CD4-positive, alpha-beta T cell treated with Interleukin-17A for 1 hour (primary cell): ENCODE measurements at places on chromosomes 12 and 14.

GRCh38 chr12:105400227-105400626, 69.7 kb downstream of the C12orf75 start:
- no peak for DNase-seq

DNA sequence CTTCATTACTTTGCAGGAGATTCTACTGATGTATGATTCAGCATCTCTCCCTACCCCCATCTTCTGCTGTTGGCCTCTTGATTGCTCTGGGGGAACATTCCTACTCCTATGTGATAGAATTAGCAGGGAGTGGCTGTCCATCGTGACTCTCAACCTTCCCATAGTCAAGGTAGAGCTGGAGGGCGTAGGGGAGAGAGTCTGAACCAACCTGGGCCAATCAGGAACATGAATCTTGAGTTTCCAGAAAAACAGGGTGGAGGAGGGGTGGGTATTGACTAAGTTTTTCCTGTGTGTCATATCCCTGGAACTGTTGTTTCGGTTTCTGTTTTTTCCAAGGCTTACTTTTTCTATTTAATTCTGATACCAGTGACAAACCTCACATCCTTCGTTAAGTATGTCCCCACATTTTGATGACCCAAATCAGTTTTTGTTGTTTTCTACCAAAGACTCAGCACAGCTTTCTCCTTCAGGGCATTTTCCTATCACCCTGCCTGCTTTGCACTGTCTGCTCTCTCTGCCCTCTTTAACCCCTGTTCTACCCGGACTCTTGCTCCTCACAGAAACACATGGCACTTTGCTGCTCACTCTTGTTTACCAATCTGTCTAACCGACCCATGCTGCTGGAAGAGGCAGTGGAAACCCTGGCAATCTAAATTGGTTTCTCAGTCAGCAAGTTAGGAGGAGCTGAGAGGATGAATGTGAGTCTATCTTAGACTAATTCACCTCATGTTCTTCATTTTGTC, 1428.3 kb downstream of the AACS start:
- no peak for DNase-seq

DNA sequence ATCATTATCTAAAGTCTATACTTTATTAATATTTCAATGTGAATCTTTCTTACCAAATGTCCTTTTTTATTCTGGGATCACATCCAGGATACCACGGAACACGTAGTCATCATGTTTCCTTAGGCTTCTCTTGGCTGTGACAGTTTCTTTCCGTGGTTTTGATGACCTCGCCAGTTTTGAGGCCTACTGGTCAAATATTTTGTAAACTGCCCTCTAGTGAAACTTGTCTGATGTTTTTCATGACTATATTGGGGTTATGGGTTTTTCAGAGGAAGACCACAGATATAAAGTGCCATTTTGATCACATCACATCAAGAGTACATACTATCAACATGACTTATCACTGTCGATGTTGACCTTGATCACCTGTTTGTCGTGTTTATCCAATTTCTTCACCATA, 14.1 kb upstream of the SERPINA6 start:
- no peak for DNase-seq

DNA sequence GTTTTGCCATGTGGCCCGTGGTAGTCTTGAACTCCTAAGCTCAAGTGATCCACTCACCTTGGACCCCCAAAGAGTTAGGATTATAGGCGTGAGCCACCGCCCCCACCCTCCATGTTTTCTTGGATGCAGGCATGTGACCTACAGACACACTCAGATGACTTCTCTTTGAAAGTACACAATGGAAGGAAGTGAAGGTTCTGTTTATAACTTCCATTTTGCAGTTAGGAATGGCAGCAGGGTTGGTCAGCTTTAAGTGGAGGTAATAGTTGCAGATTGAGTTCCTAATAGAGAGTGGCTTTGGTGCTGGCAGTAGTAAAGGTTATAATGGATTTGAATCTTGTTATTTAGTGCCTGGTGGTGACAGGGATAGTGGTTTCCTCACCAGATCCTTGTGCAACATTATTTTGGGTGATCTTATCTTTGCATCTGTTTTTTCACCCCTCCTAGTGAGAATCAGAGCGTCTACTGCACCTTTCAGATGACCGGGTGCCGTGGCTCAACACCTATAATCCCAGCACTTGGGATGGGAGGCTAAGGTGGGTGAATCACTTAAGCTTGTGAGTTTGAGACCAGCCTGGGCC, 15.3 kb downstream of the LARP4 start:
- DNase-seq = no peak

DNA sequence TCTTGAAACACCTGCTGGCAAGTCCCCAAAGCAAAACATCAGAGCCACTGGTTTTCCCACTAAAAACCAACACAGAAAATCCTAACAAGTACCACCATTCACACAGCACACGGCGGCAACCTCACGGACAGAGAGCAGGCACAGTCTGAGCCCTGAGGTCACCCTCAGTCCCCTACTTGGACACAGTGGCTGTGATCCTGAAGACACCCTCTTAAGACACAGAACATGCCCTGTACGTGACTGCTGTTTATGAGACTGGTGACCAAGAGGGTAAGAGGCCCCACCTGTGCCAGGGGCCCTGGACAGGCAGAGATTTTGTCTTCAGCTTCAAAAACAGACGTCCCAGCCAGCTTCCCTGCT, 29.6 kb downstream of the HIP1R start:
- no peak for DNase-seq

DNA sequence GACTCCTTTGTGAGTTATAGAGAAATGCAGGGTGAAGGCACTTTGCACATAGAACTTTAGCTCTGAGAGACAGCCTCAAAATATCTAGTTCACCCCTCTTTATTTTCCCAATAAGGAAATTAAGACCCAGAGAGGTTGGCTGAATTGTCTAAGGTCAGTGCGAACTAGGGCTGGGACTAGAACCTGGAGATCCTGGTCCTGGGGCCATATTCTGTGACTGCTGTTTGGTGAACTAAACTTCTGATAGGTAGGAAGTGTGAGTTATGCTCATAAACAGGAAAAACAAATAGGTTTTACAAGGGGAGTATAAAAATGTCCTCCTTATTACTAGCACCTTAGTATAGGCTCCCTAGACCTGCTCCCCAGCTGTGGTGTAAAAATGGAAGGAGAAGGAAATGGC, 53.9 kb downstream of the DAD1 start:
- no peak for DNase-seq

- DNase-seq = peak; percentile 50
Observed at GRCh38 chr14:76919431-76920330, 93.5 kb downstream of the LRRC74A start.

GRCh38 chr12:25549120-25549519, 4.0 kb downstream of the LMNTD1 start:
- DNase-seq = no peak

GRCh38 chr14:70073924-70074566, 114.7 kb downstream of the SLC8A3 start:
- DNase-seq = peak; percentile 37

DNA sequence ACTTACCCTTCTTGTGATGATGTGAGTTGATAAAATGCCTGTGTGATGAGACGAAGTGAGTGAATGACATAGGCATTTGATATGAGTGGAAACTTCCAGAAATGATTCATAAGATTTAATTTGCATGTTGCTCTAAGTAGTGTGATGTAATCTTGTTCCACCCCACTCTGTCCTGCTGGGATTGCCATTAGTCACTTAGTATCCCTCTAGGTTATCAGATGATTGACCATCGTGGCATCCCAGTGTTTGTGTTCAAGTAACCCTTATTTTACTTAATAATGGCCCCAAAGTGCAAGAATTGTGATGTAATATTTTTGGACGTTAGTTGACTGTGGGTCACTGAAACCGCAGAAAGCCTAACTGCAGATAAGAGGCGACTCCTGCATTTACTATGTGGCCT, 214.4 kb upstream of the DIO2 start:
- no peak for DNase-seq

- DNase-seq = no peak
Observed at GRCh38 chr14:52723514-52724359, 6.2 kb upstream of the STYX start.

GRCh38 chr14:52485350-52485960, 66.8 kb downstream of the TXNDC16 start:
- no peak for DNase-seq

GRCh38 chr14:102690509-102691286, 86.6 kb upstream of the TRAF3 start:
- DNase-seq = no peak

GRCh38 chr12:111251787-111252186, 117.1 kb downstream of the PHETA1 start:
- DNase-seq = no peak

DNA sequence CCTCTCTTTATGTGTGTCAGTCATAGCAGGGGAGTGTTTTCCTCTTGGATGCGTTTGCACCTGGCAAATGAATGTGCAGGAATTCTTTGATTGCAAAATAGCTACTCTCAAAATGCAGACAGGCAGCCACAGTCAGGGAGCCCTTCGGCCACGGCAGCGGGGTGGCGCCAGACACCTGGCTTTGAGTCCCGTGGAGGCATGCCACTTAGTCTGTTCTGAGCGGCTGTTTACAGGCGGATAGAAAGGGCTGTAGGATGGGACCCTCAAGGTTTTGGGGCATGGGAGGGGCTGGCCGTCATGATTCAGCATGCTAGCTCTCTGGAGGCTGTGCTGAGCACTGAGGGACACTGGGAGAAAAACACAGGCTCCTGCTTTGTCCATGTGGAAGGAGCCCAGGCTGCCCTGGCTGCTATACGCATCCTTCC, 117.1 kb downstream of the SLC25A47 start:
- DNase-seq = peak; percentile 19

- no peak for DNase-seq
Observed at GRCh38 chr14:104395941-104396681, 183.5 kb upstream of the C14orf180 start.

DNA sequence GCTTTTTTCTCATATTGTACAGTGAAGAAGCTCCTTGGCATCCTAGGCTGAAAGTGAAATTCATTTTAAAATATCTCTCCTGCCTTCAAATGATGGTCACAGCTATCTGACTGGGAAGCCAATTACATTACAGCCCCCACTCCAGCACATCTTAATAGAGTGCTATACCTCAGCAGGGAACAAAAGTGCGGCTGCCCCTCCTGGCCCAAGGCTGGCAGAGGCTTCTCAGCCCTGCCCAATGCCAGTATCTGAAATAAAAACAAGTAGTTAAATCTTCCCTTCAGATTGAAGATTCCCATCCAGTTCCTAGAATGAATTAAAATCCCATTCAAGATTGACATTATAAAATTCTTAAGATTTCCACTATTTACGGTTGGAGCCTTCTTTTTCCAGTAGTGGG, 54.9 kb upstream of the GNG2 start:
- DNase-seq = no peak

GRCh38 chr14:94424371-94424770, 28.2 kb downstream of the SERPINA11 start:
- no peak for DNase-seq

- no peak for DNase-seq
Observed at GRCh38 chr14:92248696-92249095, 74.3 kb upstream of the SLC24A4 start.

GRCh38 chr12:68261896-68262295, 8.5 kb upstream of the IL22 start:
- DNase-seq = no peak

DNA sequence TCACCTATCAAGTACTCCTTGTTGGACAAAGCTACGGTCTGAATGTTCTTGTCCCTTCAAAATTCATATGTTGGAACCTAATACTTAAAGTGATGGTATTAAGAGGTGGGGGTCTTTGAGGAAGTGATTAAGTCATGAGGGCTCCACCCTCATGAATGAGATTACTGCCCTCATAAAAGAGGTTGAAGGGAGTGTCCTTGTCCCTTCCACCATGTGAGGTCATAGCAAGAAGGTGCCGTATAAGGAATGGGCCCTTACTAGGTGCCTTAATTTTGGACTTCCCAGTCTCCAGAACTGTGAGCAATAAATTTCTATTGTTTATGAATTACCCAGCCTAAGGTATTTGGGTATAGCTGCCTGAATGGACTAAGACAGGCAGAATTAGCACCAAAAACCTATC, 191.1 kb upstream of the NUDT4 start:
- no peak for DNase-seq

DNA sequence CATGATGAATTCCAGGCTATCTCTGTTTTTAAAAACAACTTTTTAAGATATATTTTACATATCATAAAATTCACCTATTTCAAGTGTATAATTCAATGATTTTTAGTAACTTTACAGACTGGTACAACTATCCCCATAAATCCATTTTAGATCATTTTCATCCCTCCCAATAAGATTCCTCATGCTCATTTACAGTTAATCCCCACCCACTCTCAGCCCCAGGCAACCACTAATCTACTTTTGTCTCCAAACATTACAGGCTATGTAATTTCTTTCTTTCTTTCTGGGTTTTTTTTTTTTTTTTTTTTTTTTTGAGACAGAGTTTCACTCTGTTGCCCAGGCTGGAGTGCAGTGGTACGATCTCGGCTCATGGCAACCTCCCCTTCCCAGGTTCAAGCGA, 81.3 kb downstream of the DNAI7 start:
- DNase-seq = no peak

DNA sequence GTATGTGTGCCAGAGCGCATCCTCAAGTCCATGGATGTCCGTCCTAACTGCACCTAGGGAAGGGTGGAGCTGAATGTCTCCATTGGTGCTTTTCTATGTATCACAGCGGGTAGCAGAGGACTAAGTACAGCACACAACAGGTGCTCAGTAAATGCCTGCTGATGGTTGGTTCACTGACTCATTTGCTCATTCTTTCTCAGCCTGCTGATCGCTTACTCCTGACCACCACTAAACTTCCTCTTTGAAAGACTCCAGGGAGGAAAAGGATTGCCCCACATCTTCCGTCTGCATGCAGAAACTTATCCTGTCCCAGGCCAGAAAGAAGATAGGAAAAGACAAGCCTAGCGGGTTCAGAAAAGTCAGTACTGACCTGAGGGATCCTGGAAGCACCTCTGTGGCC, 66.3 kb downstream of the B4GALNT3 start:
- no peak for DNase-seq

GRCh38 chr12:130712346-130713065, 3.6 kb downstream of the RIMBP2 start:
- DNase-seq = no peak

GRCh38 chr12:31736472-31736871, 7.7 kb upstream of the AMN1 start:
- DNase-seq = peak; percentile 82

GRCh38 chr12:85588221-85588620, 248.0 kb downstream of the RASSF9 start:
- DNase-seq = no peak

- no peak for DNase-seq
Observed at GRCh38 chr12:89370421-89370831, 18.1 kb upstream of the DUSP6 start.

DNA sequence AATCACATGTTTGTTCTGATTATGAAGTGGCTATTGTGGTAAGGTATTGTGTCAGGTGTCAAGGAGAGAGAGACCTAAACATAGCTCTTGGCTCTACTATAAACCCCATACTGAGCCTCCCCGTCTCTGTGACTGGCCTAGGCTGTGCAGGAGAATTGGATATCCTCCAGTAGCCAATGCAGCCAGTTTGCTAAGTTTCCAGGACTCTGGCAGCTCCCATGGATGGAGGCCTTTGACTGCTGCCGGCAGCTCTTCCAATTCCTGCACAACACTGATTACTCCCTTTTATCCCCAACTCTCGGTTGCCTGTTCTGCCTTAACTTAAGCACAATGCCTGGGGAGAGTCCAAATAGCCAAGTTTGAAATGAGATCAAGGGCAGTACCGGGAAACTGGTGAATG, 59.3 kb downstream of the ABCC9 start:
- no peak for DNase-seq

- DNase-seq = no peak
Observed at GRCh38 chr12:94795520-94795919, 145.2 kb upstream of the TMCC3 start.

GRCh38 chr12:79590751-79591150, 100.0 kb downstream of the PAWR start:
- DNase-seq = no peak
